ENCODE measurements at places on chromosomes 7 and 10. TPM values are rescaled to one million over a fixed set of nuclear protein-coding genes. Genes with fewer than 3 reads are reported as not detected.

Gene ACHE
- total RNA-seq = 0.68 TPM

Gene COL26A1
- not detected for total RNA-seq

Gene GJC3
- 2.1 TPM for total RNA-seq

Gene NME8
- not detected for total RNA-seq

Gene TMEM176B
- total RNA-seq = 43.0 TPM

Gene SLC18A3
- not detected for total RNA-seq

Gene SEC61G
- 207 TPM for total RNA-seq

Gene SH3PXD2A
- total RNA-seq = 22.6 TPM

Gene LRMDA
- 20.2 TPM for total RNA-seq

Gene PTF1A
- total RNA-seq = not detected

Gene NCAPG2
- 8.2 TPM for total RNA-seq
